ENCODE measurements at places on chromosomes 7 and 10.

DNA sequence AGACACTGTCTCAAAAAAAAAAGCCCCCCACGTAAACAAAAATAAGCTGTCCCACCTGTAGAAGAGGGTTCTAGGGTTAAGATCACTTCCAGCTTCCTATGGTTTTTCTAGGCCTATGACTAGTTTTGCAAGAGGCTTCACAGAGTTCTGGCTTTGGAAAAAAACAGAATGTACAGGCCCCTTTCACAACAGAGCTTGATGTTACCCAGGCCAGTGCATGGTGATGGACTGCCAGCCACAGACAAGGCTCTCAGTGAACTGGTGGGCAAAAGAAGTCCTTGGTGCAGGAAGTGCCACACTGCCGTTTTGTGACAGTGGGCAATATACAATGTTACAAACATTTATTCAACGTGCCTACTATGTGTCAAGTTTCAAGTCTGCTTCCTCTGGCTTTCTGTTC lies 18.3 kb upstream of the EFCAB10 start:
- no peak for DNase-seq

- DNase-seq, result no peak
These were observed 185.1 kb downstream of the ATRNL1 start for GRCh38 chr10:115278294-115278693.

DNA sequence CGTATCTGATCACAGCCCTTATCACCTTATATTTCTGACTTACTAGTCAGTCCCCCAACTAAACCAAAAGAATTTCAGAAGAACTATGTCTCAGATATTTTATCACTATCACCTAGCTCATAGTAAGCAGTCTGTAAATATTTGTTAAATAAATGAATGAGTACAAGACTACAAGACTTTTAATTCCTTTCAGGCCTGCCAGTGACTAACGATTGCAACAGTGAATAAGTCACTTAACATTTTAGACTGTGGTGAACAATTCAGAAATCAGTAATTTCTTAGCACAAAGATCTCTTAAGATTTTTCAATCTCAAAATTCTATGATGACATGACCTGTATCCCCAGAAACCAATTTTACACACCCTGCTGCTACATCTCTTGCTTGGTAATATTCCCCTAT lies 162.2 kb downstream of the IMMP2L start:
- DNase-seq, result no peak

DNA sequence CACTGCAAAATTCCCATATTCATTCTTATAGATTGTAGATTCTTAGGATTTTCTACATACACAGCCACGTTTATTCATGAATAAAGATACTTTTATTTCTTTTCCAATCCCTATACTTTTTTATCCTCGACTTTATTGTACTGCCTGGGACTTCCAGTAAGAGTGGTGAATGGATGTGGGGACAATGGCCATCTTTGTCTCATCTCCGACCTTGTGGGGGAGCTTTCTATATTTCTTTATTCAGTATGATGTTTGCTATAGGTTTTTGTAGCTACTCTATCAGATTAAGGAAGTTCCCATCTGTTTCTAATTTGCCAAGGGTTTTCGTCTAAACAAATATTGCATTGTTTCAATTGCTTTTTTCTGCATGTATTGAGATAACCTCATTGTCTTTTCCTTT lies 184.3 kb downstream of the FOXP2 start:
- DNase-seq, result no peak
